ENCODE measurements at places on chromosomes 13 and 19.

DNA sequence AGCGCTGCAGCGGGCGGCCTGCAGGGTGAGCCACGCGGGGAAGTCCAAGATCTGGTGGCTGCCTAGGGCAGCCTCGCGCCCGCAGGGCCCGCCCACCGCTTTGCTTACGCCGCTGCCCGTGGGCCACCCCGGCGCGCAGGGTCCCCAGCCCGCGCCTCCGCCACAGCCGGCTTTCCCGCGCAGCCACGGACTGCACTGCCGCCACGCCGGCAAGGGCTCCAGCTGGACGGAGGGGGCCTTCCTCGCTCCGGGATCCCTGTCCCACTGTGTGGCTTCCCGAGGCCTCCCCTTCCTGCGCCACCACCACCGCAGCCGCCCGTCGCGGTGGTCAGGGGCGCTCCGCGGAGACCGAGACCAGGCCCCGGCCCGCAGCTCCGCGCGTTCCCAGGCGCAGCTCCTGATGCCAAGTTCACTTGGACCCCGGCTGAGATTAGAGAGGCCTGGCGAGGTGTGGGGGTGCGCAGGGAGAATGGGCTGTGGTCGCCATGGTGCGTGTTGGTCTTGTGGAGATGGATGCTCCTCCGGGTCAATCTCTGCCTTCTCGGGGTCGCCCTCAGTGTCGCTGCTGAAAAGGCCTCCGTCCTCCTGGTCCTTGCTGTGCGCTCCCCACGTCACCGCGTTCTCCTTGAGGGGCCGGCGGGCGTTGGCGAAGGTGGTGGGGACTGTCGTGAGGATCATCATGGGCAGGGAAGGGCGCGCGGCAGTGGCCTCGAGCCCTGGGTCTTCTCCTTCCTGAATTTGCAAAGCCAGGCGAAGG is 17.9 kb upstream of the RNF17 start:
- no peak for DNase-seq

GRCh38 chr13:24361852-24362366 is 52.5 kb downstream of the C1QTNF9 start:
- DNase-seq: no peak

GRCh38 chr13:77563111-77563510 is 27.6 kb downstream of the SCEL start:
- DNase-seq: peak; percentile 43

- peak; percentile 84 for DNase-seq
Measured at GRCh38 chr13:39776439-39776838, 121.0 kb downstream of the COG6 start.

DNA sequence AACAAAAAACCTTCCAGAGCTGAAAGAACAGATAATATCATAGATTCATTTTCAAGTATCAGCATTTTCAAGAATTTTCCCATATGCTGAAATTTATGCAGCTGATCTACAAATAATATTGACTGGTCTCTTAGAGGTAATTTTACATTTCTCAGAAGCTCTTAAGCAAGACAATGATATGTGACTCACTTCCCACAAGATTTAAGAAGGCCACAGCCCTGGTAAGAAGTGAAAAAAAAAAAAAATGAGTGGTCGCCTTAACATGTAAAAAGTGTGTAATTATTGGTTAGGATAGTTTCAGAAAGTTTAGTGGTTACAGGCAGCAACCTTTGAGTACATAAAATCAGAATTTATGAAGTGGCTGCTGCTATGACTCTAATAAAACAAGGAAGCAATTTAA is 54.5 kb downstream of the NUFIP1 start:
- no peak for DNase-seq

GRCh38 chr13:76812206-76812897 is 73.9 kb downstream of the KCTD12 start:
- no peak for DNase-seq

DNA sequence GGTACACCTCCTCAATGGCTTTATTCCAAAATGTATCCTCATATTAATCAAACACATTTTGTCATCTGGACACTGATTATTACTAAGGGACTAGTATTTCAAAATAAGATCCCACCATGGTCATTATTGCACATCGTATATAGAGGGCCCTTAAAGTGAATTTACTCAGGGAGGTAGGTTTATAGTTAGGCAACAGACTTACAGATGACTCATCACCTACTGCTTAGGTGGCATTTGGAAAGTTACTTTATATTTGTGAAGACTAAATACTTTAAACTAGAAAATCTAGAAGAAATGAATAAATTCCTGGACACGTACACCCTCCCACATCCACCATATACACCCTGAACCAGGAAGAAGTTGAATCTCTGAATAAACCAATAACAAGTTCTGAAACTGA is 353.0 kb downstream of the KCTD12 start:
- no peak for DNase-seq

- DNase-seq: no peak
Measured at GRCh38 chr13:53847502-53847901, 818.9 kb downstream of the OLFM4 start.

DNA sequence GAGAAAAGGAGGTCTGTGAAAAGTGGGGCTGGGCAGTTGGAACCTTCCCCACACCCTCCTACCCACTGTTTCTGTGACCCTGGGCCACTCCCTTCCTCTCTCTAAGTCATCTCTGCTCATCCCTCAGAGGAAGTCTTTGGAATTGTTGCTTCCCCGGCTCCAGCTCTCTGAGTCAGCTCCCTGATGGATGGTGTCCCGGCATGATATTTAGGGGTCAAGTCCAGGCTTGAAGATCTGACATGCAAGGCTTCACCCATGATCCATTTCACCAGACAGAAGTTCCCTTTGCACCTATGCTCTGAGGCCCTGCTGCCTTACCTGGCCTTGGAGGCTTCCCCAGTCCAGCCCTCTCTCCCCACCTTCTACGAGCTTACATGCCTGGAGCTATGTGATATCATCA is 13.3 kb downstream of the EXOC3L2 start:
- no peak for DNase-seq

GRCh38 chr19:43672061-43672679 is 2.2 kb upstream of the PLAUR start:
- DNase-seq: no peak

GRCh38 chr13:34258646-34259386 is 440.9 kb downstream of the RFC3 start:
- DNase-seq: no peak

GRCh38 chr13:112783135-112783977 is 93.5 kb downstream of the ATP11A start:
- no peak for DNase-seq

DNA sequence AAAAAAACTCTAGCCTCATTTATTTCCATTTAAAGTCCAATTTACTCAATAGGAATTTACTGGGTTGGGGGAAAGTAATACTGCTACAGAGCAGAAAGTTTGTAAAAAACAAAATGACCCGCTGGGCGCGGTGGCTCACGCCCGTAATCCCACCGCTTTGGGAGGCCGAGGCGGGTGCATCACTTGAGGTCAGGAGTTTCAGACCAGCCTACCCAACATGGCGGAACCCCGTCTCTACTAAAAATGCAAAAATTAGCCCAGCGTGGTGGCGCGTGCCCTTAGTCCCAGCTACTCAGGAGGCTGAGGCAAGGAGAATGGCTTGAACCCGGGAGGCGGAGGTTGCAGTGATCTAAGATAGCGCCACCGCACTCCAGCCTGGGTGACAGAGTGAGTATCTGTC is 745.6 kb downstream of the SLITRK1 start:
- DNase-seq: no peak

GRCh38 chr19:4639531-4640246 is 373 bp downstream of the TNFAIP8L1 start:
- DNase-seq: no peak

DNA sequence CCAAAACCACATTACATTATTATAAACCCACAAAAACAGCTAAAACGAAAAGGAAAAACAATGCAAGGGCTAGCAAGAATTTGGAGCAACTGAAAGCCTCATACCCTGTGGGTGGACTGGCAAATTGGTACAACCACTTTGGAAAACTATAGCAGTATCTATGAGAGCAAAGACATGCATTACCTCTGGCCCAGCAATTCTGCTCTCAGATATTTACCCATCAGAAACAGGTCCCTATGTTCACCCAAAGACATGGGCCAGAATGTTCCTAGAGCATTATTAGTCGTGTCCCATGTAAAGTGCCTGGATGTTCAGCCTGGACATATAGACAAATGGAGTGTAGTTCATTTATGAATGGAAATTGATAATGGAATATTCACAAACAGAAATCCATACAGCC is 27.9 kb downstream of the POP4 start:
- DNase-seq: no peak

GRCh38 chr13:90105849-90106496 is 1241.5 kb upstream of the MIR17HG start:
- peak; percentile 19 for DNase-seq

DNA sequence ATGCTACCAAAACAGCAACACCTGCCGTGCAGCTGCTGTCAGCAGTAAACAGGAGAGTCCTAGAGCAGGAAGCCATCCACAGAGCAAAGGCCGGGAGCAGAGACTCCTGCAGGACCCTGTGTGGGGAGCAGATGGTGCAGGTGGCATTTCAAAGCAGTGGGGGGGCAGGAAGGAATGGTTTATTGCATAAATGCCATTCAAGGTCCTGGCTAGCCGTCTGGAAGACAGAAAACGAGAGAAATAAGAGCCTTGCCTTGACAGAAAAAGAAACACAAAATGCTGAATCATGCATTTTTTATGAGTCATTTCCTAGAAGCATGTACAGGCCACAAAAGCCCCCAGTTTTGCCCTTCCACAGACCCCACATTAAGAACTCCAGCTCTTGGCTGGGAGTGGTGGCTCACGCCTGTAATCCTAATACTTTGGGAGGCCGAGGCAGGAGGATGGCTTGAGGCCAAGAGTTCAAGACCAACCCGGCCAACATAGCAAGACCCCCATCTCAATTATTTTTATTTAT is 5.4 kb downstream of the RSPH6A start:
- DNase-seq: peak; percentile 37

- no peak for DNase-seq
Measured at GRCh38 chr13:110760611-110761010, 47.1 kb downstream of the ING1 start.

GRCh38 chr19:1864480-1865171 is 1.2 kb upstream of the KLF16 start:
- no peak for DNase-seq

DNA sequence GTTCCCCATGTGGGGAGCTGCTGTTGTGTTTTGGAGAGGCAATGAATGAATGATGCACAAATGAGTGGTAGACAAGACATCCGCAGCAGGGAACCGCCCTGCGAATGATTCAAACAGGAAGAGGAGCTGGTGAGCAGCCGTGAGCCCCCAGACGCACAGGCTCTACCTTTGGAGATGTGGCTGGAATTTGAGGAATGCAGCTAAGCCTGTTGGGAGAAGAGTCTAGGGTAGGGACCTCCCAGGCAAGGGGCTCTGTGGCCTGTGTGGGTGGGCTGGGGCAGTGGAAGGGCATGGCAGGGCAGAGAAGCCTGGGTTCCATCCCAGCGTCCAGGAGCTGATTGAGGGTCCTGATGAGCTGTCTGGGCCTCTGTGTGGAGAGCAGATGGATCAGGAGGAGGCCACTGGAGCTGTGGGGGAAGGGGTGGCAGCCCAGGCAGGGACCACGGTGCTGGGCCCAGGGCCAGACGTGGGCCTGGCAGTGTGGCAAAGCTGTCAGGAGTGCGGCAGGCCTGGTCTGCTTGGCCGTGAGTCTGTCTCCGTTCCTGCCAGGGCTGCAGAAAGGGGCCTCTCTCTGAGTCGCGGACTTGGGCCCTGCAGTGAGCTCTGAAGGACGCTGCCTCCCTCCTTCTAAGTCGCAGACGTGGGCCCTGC is 41.8 kb upstream of the DCUN1D2 start:
- no peak for DNase-seq

- DNase-seq: no peak
Measured at GRCh38 chr19:2302319-2303210, 5.4 kb downstream of the LINGO3 start.

- no peak for DNase-seq
Measured at GRCh38 chr13:74025369-74025768, 108.8 kb downstream of the KLF12 start.

DNA sequence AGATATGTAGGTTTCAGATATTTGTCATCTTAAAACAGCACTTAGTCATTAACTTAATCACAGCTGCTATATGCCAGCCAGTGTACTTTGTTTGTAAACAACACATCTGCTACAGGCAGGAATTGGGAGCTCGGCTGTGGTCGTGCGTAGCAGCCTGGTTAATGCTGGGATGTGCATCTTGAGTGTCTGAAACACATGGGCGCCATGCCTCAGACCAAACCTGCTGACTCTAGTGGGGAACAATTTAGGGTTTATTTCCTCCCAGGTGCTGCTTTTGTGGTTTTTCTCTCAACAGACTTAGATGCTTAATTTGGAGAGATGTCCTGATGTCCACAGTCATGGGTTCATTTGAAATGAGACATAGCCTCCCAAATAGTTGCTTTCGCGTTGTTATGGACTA is 238.5 kb upstream of the TMTC4 start:
- DNase-seq: no peak

DNA sequence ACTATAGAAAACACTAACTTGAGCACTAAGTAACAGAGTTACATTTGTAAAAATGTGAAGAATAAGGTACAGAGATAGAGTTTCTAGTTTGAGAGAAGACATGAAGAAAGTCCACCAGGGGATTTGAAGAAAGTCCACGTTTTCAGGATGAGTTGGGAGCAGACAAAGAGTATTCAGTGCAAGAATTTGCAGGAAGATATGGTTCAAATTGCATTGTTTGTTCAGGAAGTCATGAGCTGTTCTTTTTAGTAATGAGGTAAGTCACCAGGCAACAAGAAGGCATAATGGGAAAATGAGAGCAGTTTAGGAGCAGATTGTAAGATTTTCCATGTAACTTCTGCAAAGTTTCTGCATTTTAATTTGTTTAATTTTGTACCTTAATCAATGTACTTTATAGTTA is 618.0 kb downstream of the DACH1 start:
- DNase-seq: no peak

DNA sequence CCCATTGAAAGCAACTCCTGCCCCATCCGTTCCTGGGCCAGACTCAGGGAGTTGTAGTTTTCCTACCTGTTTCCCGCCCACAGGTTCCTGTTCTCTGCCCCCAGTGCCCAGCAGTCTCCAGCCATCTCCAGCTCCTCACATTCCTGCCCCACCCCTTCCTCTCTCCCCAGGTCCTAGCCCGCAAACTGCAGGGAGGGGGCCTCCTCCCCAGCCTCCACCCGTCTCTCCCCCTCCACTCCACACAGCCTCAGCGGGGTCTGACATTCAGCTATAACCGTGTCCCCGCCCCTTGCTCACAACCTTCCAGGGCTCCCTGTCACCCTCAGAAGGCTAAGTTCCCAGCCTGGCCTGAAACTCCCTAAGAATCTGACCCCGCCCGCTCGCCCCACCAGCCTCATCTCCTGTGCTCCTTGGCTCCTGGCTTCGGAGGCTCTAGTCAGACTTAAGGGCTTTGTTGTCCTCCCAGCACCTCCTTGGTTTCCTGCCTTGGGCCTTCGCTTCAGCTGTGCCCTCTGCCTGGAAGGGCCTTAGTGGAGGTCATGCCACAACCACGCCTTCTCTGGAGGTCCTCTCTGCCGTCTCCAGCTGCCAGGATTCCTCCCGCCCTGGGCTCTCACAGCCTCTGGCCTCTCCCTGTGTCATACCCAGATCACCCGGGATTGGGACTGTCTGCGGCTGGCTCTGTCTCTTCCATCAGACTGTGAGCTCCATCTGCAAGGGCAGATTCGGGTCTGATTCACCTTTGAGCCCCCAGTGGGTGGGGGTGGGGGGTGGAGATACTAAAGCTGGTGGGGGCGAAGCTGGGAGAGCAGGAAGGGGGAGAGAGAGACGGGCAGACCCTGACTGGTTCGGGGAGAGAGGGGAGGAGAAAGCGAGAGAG is 5.1 kb upstream of the SPACA6 start:
- DNase-seq: no peak

- no peak for DNase-seq
Measured at GRCh38 chr19:1392939-1393530, 8.3 kb downstream of the GAMT start.
